ENCODE measurements at places on chromosomes 4 and X. TPM values are rescaled to one million over a fixed set of nuclear protein-coding genes. Genes with fewer than 3 reads are reported as not detected.
A peak's percentile ranks its signal among the peaks of the same experiment; 100 is the strongest.

MXRA5 gene
- total RNA-seq = 34.5 TPM

PLAC8 gene
- 2.1 TPM for total RNA-seq

CD38 gene
- 0.38 TPM for total RNA-seq

DNA sequence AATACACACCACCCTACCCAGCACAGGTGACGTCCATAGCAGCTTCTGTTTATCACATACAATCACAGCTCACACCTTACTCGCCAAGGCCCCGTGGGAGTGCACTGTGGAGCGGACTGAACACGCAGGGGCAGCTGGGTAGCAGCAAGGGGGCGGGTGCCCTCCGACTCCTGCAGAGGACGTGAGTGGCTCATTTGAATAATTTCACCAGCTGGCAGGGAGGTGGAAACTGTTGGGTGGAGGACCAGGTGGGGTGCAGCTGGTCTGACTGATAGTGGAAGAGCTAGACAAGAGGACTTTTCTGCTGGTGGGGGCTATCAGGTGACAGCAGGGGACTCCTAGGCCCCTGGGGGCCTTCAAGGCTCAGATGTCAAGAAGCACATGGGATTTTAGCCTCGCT lies 16.3 kb downstream of the MAN2B2 start:
- no peak for DNase-seq

- DNase-seq = no peak
These were observed 106.2 kb upstream of the AFAP1 start for GRCh38 chr4:8045909-8046308.

DNA sequence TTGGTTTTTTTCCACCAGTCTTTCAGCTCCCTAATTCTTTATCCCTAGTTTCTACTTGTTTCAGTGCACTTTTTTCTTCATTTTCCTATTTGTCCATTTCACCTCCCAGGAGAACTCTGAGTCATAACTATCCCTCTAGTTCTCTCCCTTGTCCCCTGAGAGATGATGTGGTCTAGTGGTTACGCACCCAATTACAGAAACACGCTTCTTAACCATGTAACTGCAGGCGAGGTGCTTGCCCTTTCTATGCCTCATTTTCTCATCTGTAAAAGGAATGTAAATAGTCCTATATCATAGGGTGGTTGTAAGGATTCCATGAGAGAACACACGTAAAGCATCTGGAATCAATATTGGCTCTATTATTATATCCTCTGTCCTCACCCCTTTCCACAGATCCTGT lies 8.8 kb upstream of the GRPR start:
- no peak for DNase-seq

DNA sequence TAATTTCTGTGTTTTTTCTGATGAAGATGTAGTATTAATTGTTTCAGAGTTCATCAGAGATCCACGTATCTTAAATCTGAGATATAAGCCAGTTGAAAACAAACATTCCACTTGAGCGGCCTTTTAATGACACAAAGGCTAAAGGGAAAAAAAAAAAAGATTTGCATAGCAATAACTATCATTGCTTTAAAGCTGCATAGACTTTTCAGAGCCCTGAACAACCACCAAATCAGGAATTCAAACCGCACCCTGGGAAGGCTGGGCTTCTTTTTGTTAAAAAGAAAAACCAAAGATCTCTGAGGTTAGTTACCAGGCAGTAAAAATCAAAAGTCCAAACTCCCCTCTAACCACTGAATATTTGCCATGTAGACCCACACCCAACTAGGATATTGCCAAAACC lies 206.0 kb downstream of the HHIP start:
- DNase-seq = no peak

DNA sequence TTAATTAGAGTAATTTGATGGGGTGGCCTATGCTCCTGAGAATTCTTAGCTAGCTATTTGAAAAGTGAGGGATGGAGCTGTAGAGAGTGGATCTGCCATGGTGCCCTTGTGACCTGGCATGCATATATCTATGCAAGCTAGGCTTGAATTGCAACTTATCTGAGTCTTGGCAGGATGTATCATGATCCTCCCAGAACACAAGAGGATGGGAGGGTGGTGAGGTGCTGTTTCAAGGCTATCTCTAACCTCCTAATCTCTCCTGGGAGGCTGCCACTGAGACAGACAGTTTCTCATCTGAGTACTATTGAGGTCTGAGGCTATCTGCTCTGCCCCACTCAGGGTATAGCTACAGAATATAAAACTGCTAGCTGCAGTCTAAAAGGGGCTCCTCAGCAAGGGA lies 56.6 kb downstream of the BRCC3 start:
- no peak for DNase-seq

- no peak for DNase-seq
These were observed 4.1 kb downstream of the KDR start for GRCh38 chr4:55121246-55121645.

- DNase-seq = no peak
These were observed 18.4 kb upstream of the SORCS2 start for GRCh38 chr4:7173841-7174449.

DNA sequence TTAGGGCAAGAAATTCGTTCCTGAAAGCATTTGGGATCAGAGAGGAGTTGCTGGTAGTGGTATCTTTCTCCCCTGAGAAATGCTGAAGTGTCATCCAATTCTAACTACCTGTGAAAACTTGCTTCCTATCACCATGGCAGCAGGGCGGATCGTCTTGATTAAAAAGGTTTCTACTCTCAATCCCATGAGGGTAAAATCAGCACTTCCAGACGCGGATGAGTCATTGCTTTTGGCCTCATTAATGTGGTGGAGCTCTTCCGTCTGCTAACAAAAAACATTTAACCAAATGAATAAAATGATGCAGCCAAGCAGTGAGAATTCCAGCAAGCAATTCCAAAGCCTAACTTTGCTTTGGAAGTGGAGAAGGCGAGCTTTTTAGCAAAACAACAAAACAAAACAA lies 325.6 kb downstream of the CAMK2D start:
- DNase-seq = no peak

GRCh38 chr4:120842031-120842430 lies 80.5 kb downstream of the PRDM5 start:
- no peak for DNase-seq

DNA sequence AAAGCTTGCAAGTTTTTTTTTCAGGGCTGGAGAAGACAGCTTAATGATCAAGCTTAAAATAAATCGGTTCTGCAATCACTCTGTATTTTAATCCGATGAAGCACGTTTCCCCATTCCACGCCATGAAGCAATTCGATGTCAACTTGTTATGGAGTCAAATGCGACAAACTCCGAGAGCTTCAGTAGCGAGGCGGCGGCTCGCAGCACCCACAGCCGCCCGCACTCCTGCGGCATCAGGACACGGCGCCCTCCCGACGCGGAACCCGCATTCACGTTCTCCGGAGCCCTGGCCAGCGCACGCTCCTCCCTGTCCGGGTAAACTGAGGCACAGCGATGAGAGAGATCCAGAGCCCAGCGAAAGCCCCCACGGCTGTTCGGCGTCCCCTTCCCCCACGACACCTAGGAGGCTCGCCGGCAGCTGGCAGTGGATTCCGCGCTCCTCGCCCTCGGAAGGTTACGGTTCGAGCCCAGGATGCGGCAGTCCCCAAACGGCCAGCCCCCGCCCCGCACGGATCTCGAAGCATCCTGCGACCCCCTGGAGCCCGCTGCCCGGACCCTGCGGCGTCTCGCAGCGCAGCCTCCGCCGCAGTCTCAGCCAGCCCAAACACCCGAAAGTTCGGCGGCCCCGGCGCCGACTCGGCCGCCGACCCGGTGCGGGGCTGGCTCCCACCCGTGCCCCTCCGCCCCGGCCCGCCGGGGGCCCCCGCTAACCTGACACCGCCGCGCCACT lies 507 bp downstream of the MFAP3L start:
- peak; percentile 77 for DNase-seq

GRCh38 chr4:39609454-39609931 lies 29.2 kb downstream of the SMIM14 start:
- DNase-seq = no peak

- DNase-seq = no peak
These were observed 12.9 kb downstream of the DCAF8L1 start for GRCh38 chrX:27968352-27968751.
